Right kidney (tissue), 9 donors: ENCODE measurements at places on chromosomes 5 and 9.
A peak's percentile ranks its signal among the peaks of the same experiment; 100 is the strongest.

DNA sequence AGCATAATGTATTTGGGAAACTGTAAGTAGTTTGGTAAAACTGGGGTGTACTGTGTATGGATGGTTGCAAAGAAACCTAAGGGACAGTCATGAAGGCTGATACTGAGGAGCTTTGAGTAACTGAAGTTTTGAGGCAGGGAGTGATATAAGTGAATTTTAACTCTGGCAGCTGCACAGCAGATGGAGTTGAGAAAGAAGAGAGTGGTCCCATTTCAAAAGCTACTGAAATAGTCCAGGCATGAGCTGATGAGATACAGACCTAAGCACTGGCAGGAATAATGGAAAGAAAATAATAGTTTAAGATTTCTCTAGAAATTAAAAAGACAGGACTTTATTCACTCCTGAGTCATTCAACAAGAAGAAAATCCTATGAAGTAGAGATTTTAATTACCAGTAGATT is 232.0 kb downstream of the CHSY3 start:
- DNase-seq: no peak

DNA sequence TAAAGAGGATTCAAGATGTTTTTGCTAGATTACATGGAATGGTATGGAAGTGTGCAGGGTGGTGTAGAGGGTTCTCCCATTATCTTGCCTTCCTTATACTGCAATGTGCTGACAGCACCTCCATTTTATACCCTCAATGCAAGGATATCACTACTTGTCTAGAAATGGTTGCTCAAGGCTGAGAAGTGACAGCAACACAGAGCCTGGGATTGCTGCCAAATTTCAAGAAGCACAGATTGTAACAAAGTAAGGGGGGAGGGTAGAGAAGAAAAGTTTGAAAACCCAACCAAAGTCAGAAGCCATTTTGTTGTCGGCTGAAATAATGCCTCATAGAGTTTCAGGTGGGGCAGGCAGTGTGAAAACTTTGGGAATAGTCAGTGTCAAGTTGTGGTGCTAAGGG is 29.8 kb downstream of the PCDHAC2 start:
- no peak for DNase-seq

GRCh38 chr9:83154087-83154736 is 91.3 kb upstream of the RASEF start:
- no peak for DNase-seq

DNA sequence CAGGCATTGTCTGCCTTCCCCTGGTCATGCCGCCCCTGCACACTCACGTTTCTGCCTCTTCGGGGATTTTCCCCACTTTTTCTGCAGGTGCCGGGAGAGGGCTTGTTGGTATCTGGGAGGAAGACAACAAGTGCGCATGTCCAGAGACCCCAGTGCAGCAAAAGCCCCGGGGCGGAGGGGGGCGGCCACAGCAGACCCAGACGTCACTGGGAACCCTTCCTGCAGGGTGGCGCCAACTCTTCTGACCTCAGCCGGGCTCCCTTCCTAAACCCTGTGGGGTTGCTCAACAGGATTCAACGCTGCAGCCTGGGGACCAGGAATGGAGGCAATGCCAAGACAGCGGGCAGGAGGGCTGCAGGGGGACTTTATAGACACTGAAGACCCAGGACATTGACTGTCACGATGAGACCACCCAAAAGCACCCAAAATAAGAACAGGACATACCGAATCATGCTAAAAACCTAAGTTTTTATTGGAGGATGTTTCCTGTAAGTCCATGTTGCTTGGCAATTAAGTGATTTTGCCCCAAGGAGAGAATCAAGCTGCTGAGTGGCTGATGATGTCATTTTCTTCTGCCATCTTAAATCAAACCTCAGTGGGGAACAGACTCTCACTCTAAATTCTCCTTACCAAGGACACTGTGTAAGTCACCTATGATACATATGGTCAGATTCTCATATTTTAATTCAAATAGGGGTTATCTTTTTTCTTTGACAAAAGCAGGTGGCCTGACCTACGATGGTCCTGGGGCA is 62.9 kb upstream of the SIMC1 start:
- DNase-seq: no peak

DNA sequence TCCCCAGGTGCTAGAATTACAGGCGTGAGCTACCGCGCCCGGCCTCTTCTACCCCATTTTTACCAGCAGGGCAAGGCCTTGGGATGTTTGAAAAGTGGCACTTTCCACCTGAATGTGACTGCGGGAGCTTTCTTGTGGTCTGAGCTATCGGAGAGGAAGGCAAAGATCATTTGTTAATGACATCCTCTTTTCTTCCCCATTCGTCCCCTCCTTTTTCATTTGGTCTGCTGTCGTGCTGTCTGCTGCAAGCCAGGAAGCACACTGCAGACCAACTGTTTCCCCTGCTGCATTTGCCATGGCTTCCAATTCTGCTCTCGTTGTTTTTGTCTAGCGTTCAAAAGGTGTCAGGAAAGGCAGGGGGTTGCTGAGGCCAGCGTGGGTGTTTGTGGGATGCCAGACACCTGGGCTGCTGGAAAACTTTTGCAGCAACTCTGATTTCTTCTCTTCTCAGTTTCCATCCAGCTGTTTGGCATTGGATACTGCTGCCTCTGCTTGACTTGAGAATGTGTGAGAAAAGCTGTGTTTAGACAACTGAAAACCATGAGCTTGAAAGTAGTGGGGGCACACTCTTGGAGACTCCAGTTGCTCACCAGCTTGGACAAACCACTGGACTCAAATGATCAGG is 196.4 kb upstream of the MSX2 start:
- DNase-seq: no peak

DNA sequence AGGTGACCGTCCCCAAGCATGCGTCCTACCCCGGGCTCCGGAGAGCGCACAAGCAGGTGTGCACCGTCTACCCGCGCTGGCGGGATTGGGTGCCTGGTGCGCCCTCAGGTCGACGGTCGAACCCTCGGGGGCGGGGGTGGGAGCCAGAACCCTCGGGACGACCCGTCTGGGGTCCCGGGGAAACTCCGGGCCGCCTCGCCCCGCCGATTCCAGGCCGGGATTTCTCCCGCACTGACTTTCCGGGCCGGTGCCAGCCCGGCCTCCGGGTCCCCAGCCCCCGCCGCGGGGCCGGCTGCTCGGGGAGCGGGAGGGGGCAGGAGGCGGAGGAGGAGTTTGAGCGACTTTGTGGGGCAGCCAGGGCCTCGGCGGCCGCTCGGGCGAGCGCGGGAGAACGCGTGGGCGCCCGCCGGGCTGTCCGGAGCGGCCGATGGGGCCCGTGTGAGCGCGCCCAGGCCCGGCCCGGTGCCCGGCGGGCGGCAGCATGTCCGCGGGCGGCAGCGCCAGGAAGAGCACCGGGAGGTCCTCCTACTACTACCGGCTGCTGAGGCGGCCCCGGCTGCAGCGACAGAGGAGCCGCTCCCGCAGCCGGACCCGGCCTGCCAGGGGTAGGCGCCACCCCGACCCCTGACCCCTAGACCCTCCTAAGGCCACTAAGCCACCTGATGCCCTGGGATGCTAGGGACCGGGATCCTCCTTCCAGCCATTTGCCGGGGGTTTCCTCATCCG is at the start of gene DAB2IP:
Gene DAB2IP (plus strand): TSS at position 340 of the 726 bp plus-strand sequence. CDS start 142 bp downstream, at position 482.
- DNase-seq: peak; percentile 86

DNA sequence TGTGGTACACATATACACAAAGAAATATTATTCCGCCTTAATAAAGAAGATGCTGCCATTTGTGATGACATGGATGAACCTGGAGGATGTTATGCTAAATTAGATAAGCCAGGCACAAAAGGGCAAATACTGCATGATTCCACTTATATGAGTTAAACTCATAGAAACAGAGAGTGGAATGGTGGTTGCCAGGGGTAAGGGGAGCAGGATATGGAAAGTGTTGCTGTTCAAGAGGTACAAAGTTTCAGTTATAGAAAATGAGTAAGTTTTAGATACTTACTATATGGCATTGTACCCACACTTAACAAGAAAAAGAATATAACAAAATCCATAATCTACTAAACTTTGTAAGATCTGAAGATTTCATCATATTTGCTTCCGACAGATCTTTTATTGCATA is 252.2 kb downstream of the SYK start:
- DNase-seq: no peak

- no peak for DNase-seq
Measured at GRCh38 chr5:10863763-10864383, 102.8 kb upstream of the DAP start.

- no peak for DNase-seq
Measured at GRCh38 chr9:94156348-94157049, 72.2 kb downstream of the PTPDC1 start.

DNA sequence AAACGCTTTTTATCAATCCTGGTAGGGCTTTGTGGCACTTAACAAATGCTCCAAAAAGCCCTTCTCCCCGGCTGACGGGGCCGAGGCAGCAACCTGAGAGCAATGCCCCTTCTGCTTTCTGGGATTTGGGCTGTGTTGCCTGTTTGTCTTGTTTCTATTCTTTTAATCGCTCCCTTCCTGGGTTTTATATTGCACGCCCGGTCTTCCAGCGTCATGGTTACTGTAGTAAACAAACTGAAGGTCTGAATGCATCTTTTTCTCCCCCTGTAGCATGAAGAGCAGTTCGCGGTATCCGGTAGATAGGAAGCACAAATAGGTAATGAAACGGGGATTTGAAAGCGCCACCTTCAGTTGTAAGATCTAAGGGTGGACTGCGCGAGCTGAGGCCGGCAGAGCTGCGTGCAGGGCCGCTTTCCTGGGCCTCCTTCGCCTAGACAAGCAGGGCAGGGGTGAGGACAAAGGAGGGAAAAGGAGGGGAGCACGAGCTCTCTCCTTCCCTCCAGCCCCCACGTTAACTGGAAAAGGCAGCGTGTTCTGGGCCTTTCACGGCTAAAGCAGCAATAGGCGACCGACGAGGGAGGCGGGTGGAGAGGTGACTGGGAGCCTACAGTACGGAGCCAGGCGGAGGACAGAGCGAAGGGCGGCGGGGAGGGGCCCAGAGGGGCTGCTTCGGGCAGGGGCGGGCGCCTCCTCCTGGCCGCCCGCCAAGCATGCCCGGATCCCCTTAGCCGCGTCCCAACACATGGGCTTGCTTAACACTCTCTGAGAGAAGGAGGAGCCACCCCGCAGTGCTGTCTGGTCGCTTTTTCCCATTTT is 49.3 kb upstream of the ZNF366 start:
- peak; percentile 83 for DNase-seq

DNA sequence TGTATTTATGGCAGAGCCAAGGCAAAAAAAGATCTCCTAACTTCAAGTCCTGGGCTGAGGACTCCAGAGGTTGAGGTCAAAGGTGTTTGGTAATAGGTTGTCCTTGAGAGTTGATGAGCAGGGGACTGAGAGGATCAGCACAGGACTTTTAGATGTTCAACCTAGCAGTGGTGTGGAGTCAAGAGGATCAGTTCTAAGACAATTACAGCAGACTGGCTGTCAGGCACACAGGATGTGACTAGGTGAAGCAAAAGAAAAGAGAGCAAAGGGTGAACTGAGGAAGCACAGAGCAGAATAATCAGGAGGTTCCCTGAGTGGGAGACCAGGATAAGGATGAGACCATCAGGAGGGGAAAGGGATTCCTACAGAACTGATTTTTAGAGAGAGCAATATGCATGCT is 10.9 kb downstream of the GZMA start:
- no peak for DNase-seq

DNA sequence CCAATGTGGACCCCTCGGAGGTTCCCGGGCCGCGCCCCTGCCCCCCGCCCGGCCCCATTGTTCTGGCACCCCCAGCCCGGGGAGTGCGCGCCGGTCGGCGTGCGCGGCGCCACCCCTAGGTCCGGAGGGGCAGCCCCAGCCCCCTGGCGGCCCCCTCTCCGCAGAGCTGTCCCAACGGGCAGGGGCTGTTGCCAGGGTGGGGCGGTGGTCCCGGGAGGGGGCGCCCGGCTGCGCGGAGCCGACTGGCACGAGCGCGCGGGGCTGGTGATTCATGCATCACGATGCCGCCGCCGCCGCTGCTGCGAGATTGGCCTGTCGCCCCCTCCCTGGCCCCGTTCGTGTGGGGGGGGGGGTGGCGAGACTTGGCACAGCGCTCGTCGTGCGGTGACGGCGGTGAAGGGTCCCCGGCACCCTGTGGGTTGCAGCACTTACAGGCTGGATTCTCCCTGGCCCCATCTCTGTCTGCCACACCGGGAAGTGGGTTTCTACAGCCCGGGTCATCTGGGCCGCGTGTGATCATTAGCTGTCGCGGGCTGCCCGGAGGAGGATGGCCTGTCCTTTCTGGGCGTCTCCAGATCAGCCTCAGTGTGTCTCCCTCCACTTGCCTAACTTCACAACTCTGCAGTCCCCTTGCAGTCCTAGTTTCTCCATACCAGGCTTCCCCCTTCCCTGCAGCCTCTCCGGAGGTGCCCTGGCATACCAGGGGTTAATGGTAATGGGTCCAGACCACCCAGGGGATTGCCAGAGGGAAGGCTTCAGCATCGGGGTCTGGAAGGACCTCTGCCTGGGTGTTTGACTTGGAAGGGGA is 858 bp downstream of the NCS1 start:
- peak; percentile 68 for DNase-seq

DNA sequence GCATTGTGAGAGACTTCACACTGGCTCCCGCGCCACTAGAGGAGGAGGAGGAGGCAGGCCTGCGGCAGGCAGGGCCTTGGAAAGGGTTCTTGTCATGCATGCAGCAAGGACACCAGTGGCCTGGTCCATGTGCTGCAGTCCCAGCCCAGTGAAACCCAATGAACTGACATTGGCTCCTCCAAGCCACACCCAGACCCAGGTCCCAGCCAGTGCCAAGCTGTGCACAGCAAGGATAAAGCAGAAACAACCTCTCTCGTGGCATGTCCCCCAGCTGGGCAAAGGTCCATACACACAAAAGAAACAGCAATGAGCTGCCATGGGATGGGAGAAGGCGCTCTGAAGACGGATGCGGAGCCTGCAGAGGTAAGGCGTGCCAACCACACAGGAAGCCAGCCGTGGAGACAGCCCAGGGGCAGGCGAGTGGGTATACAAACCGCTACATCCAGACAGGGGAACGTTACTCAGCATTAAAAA is 89.2 kb downstream of the SEMA4D start:
- DNase-seq: no peak

- DNase-seq: no peak
Measured at GRCh38 chr5:173794901-173795416, 93.2 kb upstream of the CPEB4 start.

GRCh38 chr5:149261246-149261645 is 10.4 kb upstream of the AFAP1L1 start:
- DNase-seq: no peak

- DNase-seq: no peak
Measured at GRCh38 chr9:77802515-77803293, 154.6 kb upstream of the GNA14 start.

- no peak for DNase-seq
Measured at GRCh38 chr5:82754759-82755158, 322.4 kb downstream of the TMEM167A start.

GRCh38 chr9:133879615-133880014 is 112.5 kb downstream of the VAV2 start:
- no peak for DNase-seq

DNA sequence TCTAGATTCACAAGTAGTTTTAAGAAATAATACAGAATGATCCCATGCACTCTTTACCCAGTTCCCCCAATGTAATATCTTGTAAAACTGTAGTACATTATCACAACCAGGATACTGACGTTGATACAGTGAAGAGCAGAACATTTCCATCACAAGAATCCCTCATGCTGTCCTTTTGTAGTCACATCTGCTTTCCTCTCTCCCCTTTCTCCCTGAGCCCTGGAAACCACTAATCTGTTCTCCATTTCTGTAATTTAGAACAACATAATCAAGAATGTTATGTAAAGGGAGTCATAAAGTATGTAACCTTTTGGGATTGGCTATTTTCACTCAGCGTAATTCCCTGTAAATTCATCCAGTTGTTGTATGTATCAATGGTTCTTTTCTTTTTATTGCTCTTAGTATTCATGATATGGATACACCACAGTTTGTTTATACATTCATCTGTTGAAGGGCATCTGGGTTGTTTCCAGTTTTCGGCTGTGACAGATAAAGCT is 61.1 kb downstream of the ERCC6L2 start:
- DNase-seq: no peak

- DNase-seq: no peak
Measured at GRCh38 chr5:96388176-96388575, 44.9 kb downstream of the PCSK1 start.
